ENCODE measurements at places on chromosomes 7 and 10.

- DNase-seq: no peak
Measured at GRCh38 chr7:76998285-76998589, 33.9 kb downstream of the SPDYE17 start.

GRCh38 chr10:103718247-103718620 lies 137.1 kb downstream of the SH3PXD2A start:
- DNase-seq: no peak

GRCh38 chr10:127690176-127690835 lies 46.7 kb upstream of the FOXI2 start:
- no peak for DNase-seq

DNA sequence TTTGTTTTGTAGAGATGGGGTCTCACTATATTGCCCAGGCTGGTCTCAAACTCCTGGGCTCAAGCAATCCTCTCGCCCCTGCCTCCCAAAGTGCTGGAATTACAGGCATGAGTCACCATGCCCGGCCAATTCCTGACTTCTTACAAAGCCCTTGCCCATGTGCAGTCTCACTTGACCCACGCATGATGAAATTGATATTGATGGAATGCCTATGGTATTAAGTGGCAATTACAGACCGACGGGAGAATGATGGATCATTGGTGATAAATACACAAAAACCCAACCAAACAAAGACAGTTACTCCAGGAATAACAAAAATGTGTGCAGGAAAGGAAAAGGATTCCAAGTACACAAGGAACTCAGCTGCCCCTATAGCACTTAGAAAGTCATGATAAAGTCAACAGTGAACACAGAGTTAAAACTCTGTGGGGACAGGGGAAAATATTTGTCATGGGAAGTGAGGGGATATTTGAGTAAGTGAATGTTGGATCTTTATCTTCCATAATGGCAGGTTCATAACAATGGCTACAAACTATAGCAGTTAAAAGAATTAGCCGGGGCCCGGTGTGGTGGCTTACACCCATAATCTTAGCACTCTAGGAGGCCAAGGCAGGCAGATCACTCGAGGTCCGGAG lies 21.6 kb downstream of the HIP1 start:
- no peak for DNase-seq

- no peak for DNase-seq
Measured at GRCh38 chr10:9299966-9300365, 1245.5 kb downstream of the GATA3 start.

- no peak for DNase-seq
Measured at GRCh38 chr10:71971769-71972555, 7.8 kb downstream of the CHST3 start.

- no peak for DNase-seq
Measured at GRCh38 chr10:29050081-29050480, 238.8 kb upstream of the LYZL1 start.

- no peak for DNase-seq
Measured at GRCh38 chr10:114274616-114275453, 35.8 kb downstream of the VWA2 start.

GRCh38 chr10:44322137-44322536 lies 62.8 kb downstream of the CXCL12 start:
- no peak for DNase-seq

- DNase-seq: no peak
Measured at GRCh38 chr10:81875467-81876252, 666 bp downstream of the NRG3 start.

Data from suppressor macrophage treated with lipopolysaccharide for 4 hours (primary cell).